ENCODE measurements at places on chromosomes 1 and 21.
A peak's percentile ranks its signal among the peaks of the same experiment; 100 is the strongest.

- DNase-seq, result no peak
Measured at GRCh38 chr21:45386336-45386727, 18.6 kb upstream of the COL18A1 start.

- no peak for DNase-seq
Measured at GRCh38 chr1:19009126-19009881, 52.8 kb upstream of the IFFO2 start.

DNA sequence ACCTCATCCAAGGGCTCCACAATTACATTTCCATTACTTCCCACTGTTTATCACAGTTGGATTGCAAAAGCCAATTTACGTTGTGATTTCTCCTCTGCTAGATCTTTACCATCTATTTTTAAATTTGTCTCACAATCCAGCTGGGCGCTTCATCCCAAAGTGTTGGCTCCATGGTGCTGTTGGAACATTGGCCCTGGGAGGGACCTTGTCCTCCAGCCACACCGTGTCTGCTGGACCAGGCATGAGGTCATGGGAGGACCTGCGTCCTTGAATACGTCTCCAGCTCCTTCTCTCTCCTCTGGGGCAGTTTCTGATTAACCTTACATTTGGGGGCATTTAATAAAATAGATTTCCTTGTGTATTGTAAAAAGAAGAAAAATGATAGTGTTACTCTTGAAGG, 125.4 kb downstream of the KCNJ6 start:
- DNase-seq, result no peak

DNA sequence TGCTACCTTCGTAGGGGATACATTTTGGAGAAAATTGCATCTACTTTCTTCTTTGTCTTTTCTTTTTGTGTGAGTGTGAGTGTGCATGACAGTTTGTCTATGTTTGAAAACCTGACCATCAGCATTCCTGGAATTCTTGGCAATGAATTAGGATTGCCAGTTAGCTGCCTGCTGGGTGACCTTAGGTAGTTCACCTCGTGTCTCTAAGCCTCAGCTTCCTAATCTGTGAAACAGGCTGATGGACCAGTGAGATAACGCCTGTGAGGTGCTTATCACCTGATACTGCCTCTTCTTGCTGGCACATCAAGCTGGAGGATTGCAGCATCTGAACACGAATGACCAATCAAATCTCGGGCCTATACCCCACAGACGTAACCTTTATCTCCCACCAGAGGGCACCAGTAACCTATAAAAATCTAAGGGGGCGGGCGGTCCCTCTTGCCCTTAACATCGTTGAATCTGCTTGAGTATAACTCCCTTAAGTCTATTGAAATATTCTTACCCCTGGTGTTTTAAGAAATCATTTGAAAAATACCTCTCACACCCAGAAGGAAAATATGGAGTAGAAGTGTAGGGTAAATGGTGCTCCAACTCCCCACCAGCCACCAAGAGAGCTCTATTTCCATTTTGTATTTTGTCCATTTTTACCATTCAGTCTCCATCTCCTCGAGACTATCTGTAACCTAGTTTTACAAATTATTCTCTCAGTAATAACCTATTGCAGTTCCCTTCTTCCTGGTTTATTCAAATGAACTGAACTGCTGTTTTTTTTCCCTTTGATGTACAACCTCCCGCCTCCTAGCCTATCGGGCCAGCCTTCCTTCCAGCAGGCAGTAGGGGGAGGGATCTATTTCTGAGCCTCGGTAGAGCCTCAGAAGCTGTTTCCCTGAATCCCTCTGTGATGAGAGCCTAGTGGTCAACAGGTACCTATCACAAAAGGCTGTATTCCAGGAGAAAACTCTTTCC, 49.7 kb downstream of the MDM4 start:
- DNase-seq, result peak; percentile 32

DNA sequence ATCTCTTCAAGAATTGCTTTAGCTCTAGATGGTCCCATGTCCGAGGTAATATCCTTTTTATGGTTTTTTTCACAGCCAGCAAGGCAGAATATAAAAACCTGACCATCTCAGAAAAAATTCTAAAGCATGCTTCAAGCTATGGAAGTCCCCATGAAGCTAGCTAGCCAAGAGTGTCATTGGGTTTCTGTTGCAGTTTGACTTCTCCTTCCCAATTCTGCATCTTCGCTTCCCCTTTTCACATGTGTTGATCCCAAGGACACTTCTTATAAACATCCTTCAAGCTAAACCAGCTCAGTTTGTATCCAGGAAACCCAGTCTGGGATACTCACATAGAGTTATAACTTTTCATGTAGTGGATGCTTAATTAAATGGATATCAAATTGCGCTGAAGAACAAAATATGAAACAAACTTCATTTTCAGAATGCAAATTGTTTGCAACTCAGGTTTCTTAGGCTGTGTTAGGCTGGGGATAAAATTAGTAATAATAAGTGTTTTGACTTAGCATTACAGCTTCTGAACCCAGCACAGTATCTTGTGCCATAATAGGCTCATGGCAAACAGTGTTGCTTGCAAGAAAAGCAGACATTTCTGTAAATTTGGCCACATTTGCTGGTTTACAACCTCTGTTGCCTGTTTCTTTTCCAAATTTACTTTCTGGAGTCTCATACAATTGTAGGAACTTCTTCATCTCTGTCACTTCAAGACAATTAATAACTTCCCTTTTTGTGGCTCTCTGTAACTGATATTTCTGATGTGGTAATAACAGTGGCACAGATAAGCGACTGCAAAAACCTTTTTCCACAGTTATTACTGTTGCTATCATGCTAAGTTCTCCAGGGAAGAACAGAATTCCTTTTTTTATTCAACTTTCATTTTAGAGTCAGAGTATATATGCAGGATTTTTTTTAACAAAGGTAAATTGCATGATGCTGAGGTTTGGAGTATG, 53.2 kb downstream of the NCAM2 start:
- DNase-seq, result no peak

GRCh38 chr1:115307661-115308060, 30.4 kb downstream of the NGF start:
- no peak for DNase-seq

DNA sequence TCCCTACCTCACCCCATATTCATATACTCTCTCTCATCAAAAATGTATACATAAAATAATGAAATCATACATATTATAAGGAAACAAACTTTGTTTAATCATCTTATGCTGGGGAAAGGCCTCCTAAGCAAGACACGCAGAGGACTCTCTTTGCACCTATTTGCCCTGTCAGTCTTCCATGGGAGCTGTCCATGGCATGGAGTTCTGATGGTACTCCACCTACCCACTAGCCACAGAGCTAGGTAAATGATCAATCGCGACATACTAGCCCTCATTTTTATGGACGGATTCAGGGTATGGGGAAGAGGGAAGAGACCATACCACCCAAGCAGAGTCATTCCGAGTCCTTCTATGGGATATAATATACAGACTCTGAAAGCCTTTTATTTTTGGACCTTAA, 131.0 kb downstream of the CSMD2 start:
- DNase-seq, result no peak

GRCh38 chr1:56553046-56553445, 26.3 kb downstream of the PLPP3 start:
- DNase-seq, result no peak

- DNase-seq, result no peak
Measured at GRCh38 chr1:157399984-157400382, 152.3 kb downstream of the FCRL5 start.

DNA sequence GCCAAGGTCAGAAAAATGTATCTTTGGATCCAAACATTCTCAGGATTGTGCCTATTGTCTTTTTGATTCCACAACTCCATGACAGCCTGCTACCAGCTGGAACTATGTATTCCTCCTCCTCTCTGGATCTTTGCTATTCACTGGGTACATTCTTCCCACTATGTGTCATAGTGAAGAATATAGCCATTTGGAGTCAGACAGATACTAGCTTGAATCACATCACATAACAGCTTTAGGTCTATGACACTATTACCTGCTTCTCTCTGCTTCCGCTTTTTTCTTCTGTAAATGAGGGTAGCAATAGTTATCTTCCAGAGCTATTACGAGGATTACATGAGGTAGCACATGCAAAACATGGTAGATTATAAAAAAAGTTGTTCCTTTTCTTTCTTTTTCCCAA, 5.4 kb upstream of the EXO1 start:
- no peak for DNase-seq

- DNase-seq, result no peak
Measured at GRCh38 chr1:241527146-241527545, 5.0 kb upstream of the KMO start.

- no peak for DNase-seq
Measured at GRCh38 chr1:94884106-94884505, 42.8 kb downstream of the CNN3 start.

GRCh38 chr1:178362747-178363146, 134.0 kb downstream of the CLEC20A start:
- DNase-seq, result no peak

GRCh38 chr1:183570451-183570850, 19.8 kb downstream of the NCF2 start:
- DNase-seq, result no peak

DNA sequence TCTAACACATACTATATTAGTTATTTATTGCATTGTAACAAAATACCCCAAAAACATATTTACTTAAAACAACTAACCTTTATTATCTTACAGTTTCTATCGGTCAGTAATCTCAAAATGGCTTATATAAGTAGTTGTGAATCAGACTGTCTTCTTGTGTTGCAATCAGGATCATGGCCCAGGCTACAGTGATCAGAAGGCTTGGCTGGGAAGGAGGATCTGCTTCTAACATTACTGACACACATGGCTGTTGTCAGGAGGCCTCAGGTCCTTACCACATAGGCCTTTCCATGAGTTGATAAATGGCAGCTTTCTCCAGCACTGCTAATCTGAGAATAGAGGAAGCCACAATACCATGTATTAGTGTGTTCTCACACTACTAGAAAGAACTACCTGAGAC, 33.7 kb downstream of the CFH start:
- no peak for DNase-seq

- no peak for DNase-seq
Measured at GRCh38 chr1:17440074-17440826, 773 bp upstream of the RCC2 start.

DNA sequence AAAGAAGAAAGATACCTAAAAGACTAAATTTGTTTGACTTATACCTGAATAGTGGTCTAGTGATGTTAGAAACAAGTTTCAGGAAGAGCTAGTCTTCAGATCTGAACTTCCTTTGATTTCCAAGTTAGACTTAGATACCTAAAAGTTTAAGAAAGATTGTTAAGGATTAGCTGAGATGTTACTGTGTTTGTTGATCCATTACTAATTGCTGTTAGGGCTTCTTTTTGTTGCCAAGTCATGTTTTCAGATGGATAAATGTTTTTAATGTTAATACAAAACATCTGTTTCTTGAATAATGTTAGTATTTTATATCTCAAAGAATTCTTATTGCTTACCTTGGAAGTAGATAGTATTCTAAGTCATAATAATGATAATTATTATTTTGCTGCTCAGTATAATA, 11.6 kb downstream of the GNAI3 start:
- DNase-seq, result no peak

DNA sequence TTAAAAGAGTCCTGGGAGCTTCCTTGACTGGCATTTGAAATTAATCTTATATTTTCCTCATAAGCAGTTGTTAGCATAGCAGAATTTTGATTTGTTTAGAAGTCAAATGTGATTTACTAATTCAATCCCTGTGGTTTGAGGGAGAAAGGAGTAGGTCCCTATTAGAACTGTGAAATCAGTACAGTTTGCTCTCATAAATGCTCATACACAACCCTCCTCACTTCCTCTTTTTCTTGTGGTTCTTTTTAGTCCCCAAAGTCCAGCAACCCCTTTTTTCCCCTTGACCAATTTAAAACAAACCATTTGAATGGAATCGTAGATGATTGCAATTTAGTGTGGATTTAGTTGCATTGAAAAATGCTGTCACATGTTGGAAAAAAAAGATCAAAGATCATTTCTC, 9.2 kb upstream of the IFI44 start:
- no peak for DNase-seq

- DNase-seq, result no peak
Measured at GRCh38 chr21:29943885-29944284, 4.1 kb upstream of the GRIK1 start.

DNA sequence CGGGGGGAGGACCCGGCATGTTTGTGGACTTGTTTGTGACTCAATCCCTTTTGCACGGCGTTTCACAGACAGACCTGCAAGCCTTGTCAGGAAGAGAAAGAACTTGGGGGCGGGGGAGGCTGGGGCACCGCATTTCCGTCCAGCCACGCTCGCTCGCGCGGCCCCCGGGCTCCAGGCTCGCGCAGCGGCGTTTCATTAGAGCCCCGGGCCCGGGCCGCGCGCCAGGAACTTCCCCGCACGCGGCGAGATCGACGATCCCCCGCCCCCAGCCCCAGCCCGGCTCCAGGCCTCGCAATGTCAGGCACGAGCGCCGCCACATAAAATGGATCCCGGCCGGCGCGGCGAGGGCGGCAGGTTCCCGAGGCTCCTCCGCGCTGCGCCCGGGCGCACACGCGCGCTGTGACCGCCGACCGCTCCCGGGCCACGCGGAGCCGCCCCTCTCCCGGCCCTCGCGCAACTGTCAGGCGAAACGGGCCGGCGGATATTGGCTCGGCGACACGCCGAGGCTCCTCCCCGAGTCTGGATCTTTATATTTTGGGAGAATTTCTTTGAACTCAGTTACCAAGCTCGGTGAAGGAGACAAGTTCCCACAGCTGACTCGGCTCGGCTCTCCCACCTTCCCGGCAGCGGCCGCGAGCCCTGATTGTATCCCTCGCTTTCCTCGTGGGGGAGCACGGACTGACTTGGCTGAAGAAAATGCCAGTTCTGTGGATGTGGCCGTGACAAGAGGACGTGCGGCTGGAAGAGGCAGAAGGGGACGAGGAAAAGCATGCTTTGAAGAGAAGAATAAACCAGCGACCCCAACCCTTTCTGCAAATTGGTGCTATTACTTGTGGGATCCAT, at the start of gene KIF26B:
KIF26B (plus strand) TSS at position 557 of the 843 bp plus-strand sequence. CDS start 440 bp downstream, outside the sequence.
- no peak for DNase-seq

GRCh38 chr1:153040950-153041631, at the start of gene SPRR2D:
Gene SPRR2D (minus strand): TSS chr1:153041120. CDS start chr1:153040346, 774 bp downstream.
- no peak for DNase-seq

- DNase-seq, result no peak
Measured at GRCh38 chr1:145891143-145891542, 5.5 kb upstream of the ANKRD35 start.

- no peak for DNase-seq
Measured at GRCh38 chr1:197339106-197340060, 71.3 kb downstream of the CRB1 start.

- DNase-seq, result no peak
Measured at GRCh38 chr1:27299385-27300271, 22.3 kb upstream of the TMEM222 start.

GRCh38 chr1:117346206-117346928, 20.9 kb upstream of the MAN1A2 start:
- no peak for DNase-seq

GRCh38 chr1:244339073-244339692, 112.5 kb downstream of the ADSS2 start:
- no peak for DNase-seq

- no peak for DNase-seq
Measured at GRCh38 chr1:162946701-162947100, 85.7 kb upstream of the CCDC190 start.

Measured in activated CD4-positive, alpha-beta T cell treated with anti-CD3 and anti-CD28 coated beads, Interleukin-2, amount 50 U/mL, for 4 hours (primary cell).